ENCODE measurements at places on chromosomes 3 and 15.

GRCh38 chr3:55483196-55484095, 3.7 kb downstream of the WNT5A start:
- DNase-seq: no peak

GRCh38 chr3:60399861-60400845, 851.1 kb downstream of the FHIT start:
- DNase-seq: no peak

DNA sequence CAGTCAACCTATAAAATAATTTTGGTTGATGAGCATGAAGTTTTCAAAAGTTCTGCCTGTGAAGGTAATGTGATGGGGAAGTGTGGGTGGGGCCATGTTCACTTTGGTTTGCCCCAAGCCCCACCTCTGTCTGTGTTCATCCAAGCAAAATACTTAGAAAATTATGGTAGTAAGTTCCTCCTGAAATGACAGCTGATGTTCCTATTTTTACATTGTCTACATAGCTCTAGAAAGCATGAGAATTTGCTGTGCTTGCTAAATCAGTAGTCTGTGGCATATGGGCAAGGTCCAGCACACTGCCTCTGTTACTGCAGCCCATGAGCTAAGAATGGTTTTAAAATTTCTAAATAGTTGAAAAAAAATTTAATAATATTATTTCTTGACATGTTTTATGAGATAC, 21.9 kb upstream of the CP start:
- no peak for DNase-seq

DNA sequence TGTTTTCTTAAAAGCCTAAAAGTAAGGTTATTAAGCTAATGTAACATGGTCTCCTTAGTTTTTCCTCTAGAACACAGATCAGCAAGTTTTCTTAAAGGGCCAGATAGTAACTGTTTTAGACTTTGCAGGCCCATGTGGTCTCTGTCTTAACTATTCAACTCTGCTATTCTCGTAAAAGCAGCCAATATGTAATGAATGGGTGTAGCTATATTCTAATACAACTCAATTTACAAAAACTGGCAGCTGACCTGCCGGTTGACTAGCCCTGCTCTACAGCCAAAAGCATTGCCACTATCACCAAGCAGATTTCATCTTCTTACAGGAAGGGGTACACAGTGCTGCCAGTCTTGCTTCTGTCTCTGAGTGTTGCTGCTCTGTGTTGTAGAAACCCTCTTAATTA, 27.4 kb downstream of the KCNMB3 start:
- no peak for DNase-seq

GRCh38 chr3:96863129-96863740, 48.8 kb downstream of the EPHA6 start:
- DNase-seq: no peak

DNA sequence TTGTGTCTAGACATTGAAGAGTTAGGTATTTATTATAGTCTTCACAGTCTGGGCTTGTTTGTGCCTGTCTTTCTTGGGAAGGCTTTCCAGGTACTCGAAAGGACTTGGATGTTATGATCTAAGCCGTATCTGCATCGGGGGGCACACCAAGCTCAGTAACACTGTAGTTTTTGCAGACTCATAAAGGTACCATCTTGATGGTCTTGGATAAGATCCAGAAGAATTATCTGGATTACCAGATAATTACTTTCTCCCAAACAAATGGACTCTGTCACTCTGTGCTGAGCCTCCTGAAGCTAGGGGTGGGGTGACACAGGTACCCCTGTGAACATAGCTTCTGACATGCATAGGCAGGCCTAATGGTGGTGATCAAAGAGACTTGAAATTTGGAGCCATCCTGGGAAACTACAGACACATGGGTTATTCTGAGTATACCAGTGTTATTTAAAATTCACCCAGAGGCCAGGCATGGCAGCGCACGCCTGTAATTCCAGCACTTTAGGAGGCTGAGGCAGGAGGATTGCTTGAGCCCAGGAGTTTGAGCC, 238.6 kb upstream of the TPM1 start:
- DNase-seq: no peak

DNA sequence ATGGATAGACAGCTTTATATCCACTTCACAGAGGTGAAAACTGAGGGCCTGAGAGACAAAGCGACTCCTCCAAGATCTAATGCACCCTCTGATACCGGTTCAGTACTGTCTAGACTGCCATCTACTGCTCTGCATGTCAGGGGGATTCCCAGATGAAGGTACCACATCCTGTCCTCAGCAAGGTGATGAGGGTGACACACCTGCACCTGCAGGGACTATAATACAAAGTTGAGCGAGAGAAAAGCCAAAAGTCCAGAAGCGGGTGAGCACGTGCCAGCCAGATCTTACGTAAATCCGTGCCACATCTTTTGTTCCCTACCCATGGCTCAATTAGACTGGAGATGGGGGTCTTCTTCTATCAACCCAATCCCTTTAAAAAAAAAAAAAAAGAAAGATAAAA, 32.4 kb upstream of the HES1 start:
- no peak for DNase-seq

DNA sequence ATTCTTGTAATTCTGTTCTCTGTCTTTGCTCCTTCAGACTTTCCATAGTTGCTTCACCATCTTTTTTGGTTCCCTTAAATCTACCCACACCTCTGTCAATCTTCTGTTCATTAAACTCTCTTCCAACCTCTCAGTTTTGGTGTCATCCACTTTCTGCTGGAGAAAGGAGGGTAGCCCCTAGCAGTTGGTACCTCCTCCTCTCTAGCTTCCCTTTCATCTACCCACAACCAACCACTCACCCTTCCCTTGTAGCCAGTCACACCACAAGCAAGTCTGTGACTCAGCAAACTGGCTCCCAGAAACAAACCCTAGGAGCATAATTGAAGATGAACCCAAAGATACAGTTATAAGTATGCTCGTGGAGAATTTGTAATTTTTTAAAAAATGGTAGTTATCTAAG, 318.6 kb downstream of the FHIT start:
- DNase-seq: no peak
